ENCODE measurements at places on chromosomes 3 and 15.

DNA sequence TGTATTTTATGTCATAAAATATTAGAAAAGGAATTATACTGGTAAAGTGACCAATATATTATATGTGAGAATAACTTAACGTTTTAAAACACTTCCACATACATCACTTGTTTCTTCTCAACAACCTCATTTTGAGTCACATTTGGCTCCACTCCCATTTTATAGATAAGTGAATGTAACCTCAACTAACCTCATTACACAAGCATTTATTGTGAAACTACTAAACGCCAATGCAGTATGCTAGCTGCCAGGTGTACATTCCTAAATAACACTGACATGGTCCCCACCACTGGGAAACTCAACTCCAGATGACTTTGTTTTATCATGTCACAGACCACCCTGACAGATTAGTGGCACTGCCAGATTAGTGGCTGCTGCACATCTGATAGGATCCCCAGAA is 249.7 kb upstream of the CNTN4 start:
- DNase-seq = no peak

DNA sequence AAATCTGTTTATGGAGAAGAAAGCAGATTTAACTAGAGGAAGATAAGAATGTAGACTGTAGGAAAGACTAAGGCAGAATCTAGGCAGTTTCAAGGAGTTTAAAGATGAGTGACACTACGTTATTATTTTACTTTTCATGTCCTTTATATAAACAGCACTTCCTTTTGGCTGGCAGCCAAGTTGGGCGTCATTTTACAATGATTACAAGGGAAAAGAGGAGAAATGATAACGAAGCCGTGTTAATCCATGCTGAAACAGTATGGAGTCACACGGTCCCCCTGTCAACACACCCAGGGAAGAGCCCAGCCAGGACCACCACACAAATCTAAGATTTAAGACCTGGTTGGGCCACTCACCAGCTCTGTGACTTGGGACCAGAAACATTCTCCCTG is 83.7 kb upstream of the NEO1 start:
- DNase-seq = no peak

GRCh38 chr15:35362195-35362829 is 183.7 kb downstream of the DPH6 start:
- DNase-seq = no peak

GRCh38 chr3:170356596-170357175 is 829 bp upstream of the SKIL start:
- peak; percentile 71 for DNase-seq

DNA sequence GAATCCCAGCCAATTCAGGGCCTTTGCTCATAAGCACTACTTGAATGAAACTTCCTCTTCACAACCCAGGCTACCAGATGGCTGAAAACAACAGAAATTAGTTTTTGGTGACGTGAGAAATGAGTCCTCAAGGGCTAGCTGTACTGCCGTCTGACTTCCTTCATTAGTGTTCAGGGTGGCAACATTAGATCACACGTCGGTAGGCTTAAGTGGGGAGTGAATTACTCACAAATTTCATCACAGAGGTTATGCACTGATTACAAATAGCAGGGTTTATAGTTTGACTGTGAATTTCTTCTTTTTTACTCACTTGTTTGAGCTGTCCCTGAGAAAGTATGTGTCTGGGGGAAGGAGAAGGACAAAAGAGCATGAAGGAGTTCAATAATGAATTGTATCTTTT is 397.2 kb downstream of the GAP43 start:
- DNase-seq = no peak

DNA sequence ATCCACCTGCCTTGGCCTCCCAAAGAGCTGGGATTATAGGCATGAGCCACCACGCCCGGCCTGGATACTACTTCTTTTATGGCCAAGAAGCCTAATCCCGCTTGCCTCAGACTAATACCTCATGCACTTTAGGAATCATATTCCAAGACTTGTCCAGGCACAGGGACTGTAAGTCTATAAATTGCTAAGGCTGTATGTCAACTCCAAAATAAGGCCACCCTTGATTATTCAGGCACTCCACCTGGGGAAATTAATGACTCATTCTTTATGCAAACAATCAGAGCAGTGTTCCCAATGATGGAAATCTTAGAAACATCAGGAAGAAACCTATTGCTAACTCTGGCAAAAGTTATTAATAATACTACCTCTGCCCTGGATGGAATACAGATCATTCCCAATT is 98.4 kb downstream of the ERC2 start:
- no peak for DNase-seq

DNA sequence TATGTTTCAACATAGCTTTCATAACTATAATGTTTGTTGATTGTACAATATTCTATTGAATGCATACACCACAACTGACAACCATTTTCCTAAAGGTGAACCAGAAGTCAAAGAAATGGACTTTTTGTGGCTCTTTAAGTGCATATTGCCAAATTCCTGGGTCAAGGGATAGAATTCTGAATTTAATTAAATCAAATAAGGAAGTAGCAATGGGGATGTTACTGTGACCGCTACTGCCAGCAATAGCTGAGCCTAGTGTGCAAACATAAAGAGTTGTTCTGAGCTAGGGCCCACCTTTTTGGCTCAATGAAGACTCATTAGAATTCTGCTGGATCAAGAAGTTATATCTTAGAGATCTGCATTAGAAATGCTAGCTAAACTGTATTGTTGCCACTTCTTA is 17.3 kb upstream of the KBTBD8 start:
- DNase-seq = no peak
